Hypothalamus (tissue), 51 donors: ENCODE measurements at places on chromosomes 3 and 15.
A peak's percentile ranks its signal among the peaks of the same experiment; 100 is the strongest.

- DNase-seq = no peak
These were observed 42.5 kb downstream of the MCF2L2 start for GRCh38 chr3:183385698-183386613.

DNA sequence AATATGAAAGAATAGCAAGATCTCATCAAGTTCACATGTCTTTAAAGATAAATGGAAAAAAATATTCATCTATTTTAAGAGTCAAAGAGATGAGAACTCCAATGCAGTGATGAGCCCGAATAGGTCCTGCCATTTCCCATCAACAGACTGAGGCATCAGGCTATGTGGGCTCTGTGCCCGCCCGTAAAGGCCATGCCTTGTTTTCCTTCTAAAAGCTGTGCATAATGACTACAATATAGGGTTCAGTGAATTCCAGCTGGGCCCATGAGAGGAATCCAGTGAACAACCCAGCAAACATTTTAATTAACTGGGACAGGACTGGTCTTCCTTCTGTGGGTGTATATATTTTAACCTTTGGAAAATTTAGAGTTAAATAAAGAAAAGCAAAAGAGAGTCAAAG is 44.6 kb downstream of the RASGRP1 start:
- DNase-seq = no peak

GRCh38 chr15:53535886-53536285 is 223.6 kb downstream of the WDR72 start:
- DNase-seq = no peak

DNA sequence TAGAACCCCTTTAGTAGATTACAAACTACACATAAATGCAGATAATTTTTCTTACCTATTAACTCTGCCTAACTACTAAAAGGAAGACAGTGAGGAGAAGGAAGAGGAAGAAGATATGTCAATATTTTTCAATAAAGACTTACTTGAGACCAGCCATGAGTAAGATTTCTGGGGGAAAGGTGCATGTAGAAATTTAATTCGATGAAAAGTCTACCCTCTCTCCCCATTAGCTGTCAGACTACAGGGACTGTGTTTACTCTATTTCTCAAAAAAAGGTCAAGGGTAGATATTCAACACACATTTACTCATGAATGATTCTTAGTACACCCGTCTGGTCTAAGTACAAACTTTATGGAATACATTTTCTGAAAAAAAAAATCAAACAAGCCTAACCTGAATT is 6.8 kb downstream of the TSPAN3 start:
- DNase-seq = no peak

DNA sequence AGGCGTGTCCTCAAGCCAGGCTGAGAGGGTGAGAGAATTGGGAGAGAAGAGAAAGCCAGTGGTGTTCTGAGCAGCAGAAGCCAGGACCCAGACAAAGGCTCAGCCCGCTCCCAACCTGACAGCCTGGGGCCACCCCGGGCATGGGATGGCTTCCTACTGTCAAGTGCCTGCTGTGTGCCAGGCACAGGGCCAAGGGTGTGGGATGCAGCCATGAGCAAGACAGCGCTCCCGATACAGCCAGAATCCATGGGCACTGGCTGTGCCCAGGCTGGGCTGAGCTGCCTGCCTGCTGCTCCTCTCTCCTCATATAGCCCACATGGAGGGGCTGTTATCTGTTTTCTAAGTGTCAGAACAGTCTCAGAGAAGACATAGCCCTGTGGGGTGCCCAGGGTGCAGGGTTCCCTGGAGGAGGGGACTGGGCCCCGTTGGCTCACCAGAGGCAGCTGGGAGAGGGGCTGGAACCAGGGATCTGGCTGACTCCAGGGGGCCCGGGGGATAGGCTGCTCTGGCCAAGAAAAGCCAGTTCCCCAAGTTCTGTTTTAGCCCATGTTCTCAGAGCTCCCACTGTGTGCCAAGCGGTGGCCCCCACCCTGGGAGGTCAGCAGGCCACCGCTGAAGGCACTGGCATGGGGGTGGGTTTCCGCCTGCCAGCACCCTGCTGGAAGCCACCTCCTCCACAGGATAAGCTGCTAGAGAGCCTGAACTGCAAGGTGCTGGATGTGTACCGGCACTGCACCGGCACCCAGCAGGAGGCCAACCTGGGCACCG is 39.0 kb downstream of the CFAP100 start:
- no peak for DNase-seq

- DNase-seq = no peak
These were observed 38.2 kb downstream of the DPPA2 start for GRCh38 chr3:109278141-109278540.

- no peak for DNase-seq
These were observed 8.1 kb upstream of the APOD start for GRCh38 chr3:195591852-195592251.

DNA sequence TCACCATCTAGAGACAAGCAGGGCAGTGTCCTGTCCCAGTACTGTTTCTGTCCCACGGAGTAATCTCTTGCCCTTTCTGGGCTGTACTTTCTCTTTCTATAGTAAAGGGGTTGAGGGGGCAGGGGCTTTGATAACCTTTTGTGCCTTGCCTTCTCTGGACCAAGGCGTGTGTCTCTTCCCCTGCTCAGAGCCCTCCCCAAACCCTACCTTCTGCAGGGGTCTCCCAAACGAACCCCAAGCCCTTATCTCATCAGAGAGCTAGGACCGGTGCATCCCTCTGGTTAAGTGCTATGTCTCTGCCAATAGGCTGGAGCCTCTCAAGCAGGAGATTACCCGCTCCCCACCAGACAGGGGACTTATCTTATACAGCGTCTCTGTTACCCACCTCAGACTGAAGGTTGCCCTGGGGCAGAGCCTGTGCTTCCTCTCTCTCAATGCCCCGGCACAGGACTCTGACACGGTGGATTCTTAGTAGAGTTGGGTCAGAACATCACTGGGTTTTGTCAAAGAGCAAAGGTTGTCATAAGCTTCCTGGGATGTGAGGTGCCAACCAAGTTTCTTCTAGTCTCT is 2.9 kb downstream of the PLEKHO2 start:
- no peak for DNase-seq

DNA sequence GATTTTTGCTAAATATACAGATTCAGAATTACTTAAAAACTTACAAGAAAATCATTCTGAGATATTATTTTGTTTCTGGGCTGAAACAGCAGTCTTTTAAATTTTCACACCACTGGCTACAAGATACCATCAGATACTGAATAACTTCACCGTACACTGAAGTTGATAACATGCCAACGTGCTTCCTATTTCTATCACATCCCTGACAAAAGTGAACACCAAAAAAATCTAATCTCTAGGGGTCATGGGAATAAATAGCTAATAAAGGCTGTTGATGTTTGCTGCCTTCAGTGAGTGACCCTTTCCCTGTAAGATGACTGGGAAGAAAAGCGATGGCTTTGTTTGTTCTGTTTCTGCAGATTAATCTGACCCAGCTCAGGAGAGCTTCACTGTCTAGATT is 120.5 kb downstream of the DUT start:
- DNase-seq = no peak

- no peak for DNase-seq
These were observed 34.3 kb downstream of the HMG20A start for GRCh38 chr15:77454951-77455350.

- no peak for DNase-seq
These were observed 231.5 kb upstream of the SGO1 start for GRCh38 chr3:20417388-20418108.

GRCh38 chr3:63685340-63685739 is 32.9 kb downstream of the SNTN start:
- no peak for DNase-seq

GRCh38 chr15:98746375-98747155 is 98.2 kb downstream of the IGF1R start:
- no peak for DNase-seq

DNA sequence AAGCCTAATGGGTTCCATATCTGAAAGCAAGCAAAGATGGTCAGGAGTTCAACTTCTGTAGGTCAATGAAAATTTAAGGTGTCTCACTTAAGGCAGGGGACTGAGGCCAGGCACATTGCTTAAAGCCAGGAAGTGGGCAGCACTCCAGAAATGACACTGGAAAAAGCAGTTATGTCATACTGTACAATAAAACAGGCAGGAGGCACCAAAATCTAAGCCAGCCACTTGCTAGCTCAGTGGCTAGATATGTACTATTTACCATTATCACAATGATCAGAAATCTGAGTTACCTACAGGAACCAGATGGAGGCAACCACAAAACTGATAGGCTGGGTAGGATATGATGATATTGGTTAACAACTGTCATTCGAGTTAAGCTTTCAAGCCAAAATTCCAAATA is 57.3 kb downstream of the FRMD5 start:
- DNase-seq = no peak

GRCh38 chr15:74155766-74156417 is 17.6 kb upstream of the ISLR start:
- no peak for DNase-seq

DNA sequence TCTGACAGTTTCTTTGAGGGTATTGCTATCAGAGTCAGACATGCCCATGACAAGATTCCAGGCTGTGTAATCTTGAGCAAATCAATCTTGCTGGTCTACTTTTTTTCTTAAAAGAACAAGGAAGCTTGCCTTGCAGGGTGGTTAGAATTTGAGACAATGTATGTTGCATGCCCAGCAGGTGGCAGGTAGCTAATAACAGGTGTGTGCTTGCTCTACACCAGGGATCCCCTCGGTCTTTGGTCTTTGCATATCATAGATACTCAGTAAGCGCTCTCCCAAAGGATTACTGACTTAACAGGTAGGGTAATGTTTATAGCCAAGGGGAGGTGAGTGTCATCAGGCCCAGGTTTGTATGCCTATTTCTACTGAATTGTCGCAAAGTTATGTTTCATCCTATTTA is 37.3 kb downstream of the CACNA1D start:
- no peak for DNase-seq

- no peak for DNase-seq
These were observed 60.7 kb downstream of the CGNL1 start for GRCh38 chr15:57436961-57437360.

DNA sequence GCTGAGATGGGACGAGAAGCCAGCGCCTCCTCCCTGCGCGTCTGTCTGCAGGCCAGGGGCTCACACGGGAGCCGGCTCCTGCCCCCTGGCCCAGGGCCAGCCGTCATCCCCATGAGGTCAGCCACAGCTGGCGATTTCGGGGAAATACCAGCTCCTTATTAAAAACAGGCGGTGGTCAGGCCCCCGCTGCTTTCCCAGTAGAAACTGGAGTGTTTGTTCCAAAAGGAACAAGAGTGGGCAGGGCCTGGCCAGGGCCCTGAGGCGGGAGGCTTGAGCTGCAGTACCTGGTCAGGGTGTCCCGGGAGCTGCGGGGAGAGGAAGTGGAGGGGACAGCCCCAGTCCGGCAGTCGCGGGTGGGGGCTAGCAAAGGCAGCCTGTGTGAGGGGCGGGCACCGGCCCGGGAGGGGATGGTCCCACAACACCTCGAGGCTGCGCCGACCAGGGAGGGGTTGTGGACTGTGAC is 17.8 kb downstream of the MYL3 start:
- no peak for DNase-seq

GRCh38 chr15:51202783-51203182 is 108.1 kb upstream of the TNFAIP8L3 start:
- no peak for DNase-seq

GRCh38 chr15:93073465-93073952 is 15.5 kb downstream of the RGMA start:
- DNase-seq = peak; percentile 28

- no peak for DNase-seq
These were observed 186.5 kb downstream of the KLF13 start for GRCh38 chr15:31513178-31513577.

- DNase-seq = no peak
These were observed 67.2 kb downstream of the SQOR start for GRCh38 chr15:45702041-45702440.

GRCh38 chr15:57570994-57571393 is 20.7 kb upstream of the MYZAP start:
- no peak for DNase-seq

DNA sequence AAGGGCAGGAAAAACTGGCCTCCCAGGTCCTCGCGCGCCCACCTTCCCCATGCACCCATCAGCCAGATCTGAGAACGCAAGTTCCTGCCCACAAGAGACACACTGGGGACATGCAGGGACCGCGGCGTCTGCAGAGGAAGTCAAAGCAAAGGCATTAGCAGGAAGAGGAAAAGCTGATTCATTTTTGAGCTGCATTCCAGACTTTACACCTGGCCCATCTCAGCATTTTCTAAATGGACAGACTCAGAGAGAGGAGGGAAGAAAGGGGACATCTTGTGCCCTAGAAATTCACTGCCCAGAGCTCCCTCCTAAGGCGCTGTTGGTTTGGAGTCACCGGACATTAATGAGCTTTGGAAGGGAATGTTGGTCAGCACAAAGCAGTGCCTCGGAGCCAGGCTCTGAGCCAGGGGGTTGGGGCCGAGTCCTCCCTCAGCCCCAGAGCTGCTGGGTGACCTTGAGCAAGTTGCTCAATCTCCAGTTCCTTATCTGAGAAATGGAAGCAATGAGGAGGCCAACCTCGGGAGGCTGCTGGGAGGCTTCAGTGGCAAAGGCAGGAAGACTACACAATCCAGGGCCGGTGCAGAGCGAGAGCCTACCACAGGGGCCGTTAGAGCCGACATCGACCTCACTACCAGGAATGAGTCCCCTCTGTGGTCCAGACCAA is 150.5 kb upstream of the IQSEC1 start:
- DNase-seq = no peak

- peak; percentile 92 for DNase-seq
These were observed at the start of gene RNU6-1 for GRCh38 chr15:67839929-67840748. Gene RNU6-1 (minus strand): TSS chr15:67840045.

- DNase-seq = no peak
These were observed 35.6 kb upstream of the ARHGEF3 start for GRCh38 chr3:56837196-56837955.

- DNase-seq = no peak
These were observed 3.9 kb downstream of the ABHD6 start for GRCh38 chr3:58241306-58242044.

DNA sequence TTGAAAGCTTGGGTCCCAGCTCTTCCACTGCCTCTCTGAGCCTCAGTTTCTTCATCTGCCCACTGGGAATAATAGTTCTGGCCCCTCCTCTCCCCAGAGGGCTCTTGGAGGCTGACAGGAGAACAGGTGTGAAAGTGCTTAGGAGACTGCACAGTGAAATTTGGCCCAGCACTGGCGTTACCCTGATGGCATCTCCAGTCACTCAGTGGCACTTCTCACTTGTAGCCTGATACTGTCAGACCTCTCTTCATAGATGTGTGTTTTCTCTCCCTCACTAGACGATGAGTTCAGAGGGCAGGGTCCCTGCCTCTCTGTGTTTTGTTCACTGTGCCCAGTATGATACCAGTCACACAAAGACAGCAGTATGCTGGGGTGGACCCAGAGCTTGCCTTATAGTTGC is 22.2 kb upstream of the IGDCC3 start:
- no peak for DNase-seq
